ENCODE measurements at places on chromosomes 1 and 21.

DNA sequence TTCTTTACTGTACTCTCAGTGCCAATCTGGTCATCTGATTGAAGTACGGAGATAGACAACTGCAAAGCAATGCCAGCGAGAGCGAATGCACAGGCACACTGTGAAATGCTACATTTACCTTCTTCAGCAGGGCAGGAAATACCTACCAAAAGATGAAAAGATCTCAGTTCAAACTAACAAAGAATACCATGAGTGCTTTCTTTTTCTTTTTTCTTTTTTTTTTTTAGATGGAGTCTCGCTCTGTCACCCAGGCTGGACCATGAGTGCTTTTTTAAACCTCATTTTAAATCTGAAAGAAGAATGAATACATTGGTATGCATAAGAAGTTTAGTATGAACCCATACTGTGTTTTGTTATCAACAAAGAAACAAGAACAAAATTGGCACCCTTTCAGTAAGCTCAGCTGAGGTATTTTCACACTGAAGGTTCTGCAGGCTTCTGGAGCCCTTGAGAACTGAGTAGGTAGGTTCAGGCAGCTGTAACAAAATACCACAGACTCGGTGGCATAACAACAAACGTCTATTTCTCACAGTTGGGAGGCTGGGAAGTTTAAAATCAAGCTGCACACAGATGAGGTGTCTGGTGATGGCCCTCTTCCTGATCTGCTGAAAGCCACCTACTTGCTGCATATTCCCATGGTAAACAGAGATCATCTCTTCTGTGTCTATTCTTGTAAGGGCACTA lies 1.7 kb upstream of the CHI3L2 start:
- no peak for DNase-seq

GRCh38 chr1:27935721-27936120 lies 921 bp downstream of the SMPDL3B start:
- DNase-seq: no peak

- no peak for DNase-seq
Observed at GRCh38 chr1:185894791-185895190, 160.6 kb downstream of the HMCN1 start.

GRCh38 chr1:117368116-117369108 lies 1.2 kb downstream of the MAN1A2 start:
- peak; percentile 5 for DNase-seq

GRCh38 chr1:204493984-204494280 lies 673 bp downstream of the PIK3C2B start:
- DNase-seq: peak; percentile 62

GRCh38 chr1:177315261-177315660 lies 144.5 kb downstream of the BRINP2 start:
- DNase-seq: no peak

- DNase-seq: no peak
Observed at GRCh38 chr1:221315330-221315729, 426.6 kb downstream of the DUSP10 start.

All from H4 (cell line).